T-helper 9 cell (primary cell): ENCODE measurements at places on chromosomes 12 and 14.

- no peak for DNase-seq
These were observed 44.3 kb upstream of the STRN3 start for GRCh38 chr14:31070431-31070830.

- no peak for DNase-seq
These were observed 76.7 kb downstream of the MED13L start for GRCh38 chr12:116200812-116201211.

GRCh38 chr14:76863724-76864407, 37.7 kb downstream of the LRRC74A start:
- DNase-seq, result no peak

- no peak for DNase-seq
These were observed 26.6 kb upstream of the APPL2 start for GRCh38 chr12:105262461-105263184.

DNA sequence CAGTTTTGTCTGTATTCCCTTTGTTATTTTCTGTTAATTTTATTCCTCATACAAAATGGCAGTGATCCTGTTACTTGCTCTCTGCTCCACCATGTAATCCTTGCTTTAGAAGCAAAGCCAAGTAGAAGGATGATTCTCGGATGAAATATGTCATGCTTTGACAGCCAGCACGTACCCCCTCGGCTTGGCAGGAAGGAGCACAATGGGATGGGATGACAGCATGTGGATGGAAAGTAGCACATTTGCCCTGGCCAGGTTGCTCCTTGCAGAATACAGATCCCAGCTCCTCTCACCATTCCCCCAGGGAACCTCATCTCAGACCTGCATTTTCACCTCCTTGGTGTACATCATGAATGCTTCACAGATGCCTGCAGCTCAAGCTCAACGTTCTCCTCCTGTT, 35.1 kb upstream of the ATF1 start:
- DNase-seq, result no peak

GRCh38 chr12:105569886-105570285, 239.4 kb downstream of the C12orf75 start:
- DNase-seq, result no peak

GRCh38 chr12:67748743-67749040, 100.1 kb downstream of the DYRK2 start:
- no peak for DNase-seq

DNA sequence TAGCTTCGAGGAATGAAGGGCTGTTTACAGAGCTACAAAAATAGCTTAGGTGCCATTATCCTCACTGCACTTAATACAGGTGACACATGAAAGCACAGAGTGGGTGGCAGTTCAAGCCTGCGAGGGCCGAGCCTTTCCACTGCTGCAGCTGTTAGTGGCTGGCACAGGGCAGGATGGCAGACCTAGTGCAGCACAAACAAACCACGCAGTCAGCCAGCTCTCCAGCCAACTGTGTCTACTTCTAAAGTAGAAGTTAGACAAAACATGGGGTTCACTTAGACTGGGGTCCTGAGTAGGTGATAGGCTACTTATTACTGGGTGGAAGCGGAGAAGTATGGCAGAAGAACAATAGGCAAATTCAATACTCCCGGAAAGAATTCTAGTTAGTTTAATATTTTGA, 95.4 kb downstream of the DUSP16 start:
- peak; percentile 25 for DNase-seq

- DNase-seq, result no peak
These were observed 488.0 kb upstream of the STXBP6 start for GRCh38 chr14:25537846-25538455.

DNA sequence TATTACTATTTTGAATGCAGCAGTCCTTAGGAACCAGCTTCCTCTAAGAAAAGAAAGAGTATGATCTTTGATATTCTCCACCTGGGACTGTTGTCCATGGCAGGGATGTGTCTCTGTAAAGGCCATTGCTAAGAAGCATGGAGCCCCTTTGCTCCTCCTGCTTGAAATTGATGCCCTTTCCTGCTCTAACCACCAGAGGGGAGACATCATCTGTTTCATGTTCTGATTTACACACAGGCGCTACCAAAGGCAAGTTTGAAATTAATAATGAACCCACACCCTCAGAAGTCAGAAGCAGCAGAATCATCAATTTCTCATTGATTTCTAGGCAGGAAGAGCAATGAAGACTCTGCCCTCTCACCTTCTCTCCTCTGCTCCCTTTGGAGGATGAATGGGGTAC, 253.8 kb downstream of the RMST start:
- no peak for DNase-seq
